ENCODE measurements at places on chromosomes 2 and 18.

DNA sequence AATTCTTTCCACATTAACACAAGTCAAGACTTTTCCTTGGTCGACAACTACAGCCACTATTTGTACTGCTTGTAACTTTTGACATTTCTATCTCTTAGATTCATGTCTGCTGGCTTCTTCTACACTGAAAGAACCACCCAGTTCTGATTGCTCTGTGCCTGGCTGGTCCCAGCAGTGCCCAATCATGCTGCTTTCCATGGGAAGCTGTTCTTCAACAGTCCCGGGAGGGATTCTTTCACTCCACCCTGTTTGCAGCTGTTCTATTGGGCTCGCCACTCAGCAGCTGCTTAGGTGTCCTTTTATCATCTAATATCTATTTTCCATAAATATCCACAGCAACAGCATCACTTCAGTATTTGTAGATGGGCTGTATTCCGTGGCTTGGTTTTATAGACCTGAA is 471.1 kb upstream of the SMIM21 start:
- DNase-seq = no peak

DNA sequence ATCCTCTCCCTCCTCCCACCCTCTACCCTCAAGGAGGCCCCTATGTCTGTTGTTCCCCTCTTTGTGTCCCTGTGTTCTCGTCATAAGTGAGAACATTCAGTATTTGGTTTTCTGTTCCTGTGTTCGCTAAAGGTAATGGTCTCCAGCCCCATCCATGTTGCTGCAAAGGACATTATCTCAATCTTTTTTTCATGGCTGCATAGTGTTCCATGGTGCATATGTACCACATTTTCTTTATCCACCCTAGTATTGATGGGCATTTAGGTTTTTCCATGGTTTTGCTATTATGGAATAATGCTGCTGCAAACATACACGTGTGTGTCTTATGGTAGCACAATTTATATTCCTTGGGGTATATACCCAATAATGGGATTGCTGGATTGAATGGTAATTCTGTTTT is 33.0 kb downstream of the PUM2 start:
- no peak for DNase-seq

DNA sequence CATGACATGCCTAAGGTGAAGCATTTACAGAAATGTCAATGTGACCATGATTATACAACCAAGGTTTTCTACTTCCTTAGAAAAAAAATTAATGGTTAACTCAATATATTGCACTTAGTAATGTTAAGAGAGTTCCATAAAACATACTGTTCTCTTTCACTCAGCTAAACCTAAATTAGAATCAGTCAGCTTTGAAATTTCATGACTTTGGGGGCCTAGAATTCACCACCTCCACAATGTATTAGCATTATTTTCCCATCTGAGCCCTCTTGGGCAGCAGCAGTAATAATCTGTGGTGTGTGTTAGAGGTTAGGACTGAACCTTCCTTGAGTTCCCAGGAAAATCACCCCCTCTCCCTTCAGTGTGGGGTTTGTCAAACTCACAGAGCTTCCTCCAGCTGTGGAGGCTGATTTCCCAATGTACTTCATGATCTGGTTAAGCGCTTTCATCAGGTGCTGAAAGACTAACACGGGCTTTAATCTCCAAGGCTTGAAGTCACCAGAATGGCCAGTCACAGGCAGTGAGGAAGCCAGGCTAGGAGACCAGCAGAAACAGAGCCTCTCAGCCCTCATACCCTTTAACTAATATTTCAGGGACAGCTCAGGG is 7.1 kb upstream of the UPP2 start:
- DNase-seq = no peak

DNA sequence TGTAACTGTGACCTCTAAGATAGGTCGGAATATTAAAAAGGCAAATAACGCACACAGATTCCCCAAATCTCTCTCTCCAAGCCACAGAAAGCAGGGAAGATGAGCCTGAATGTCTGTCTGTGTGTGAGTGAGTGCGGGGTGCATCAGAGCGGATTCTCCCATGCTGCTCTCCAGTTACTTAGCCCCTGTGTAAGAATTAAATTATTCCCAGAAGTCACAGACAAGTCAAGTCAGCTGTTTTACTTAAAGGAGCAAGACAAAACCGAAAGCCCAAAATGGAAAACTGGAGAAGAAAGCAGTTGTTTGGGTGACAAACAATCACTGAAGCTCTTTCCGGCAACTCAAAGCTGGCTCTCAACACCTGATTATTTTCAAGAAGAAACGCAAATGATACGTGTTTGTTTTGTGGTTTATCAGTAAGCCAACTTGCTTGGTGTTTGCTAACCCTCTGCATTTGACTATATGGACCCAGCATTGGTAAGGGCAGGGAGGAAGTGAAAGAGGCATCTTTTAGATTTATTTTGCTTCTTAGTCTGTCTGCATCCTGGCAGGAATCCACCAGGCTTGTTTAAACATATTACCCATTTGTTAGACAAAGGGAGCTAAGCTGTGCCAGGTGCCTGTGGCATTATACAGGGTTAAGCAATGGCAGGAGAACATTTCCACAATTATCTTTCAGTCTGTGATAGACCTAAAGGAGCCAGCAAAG is 121.5 kb upstream of the CREB1 start:
- no peak for DNase-seq

DNA sequence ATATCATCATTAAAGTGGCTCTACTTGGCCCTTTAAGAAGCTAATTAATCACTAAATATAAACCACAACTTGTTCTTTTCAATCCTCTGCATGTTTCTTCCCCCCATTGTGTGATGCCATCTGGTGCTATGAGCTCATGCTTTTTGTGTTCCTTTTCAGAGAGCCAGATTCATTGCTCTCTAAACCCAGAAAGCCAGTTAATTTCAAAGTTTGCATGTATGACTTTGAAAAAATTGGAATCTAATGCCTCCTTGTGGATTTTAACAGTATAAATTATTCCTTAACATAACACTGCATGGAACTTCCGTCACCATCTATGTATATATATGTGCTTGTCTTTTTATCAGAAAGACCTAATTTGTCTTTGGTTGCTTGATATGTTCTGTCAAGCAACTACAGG is 31.1 kb downstream of the TMEM178A start:
- no peak for DNase-seq

- no peak for DNase-seq
Measured at GRCh38 chr18:2169656-2170055, 401.6 kb downstream of the METTL4 start.

All from neuronal stem cell (in vitro differentiated cells).